ENCODE measurements at places on chromosomes 16 and 17.

GRCh38 chr17:47789611-47790561, 31.7 kb downstream of the OSBPL7 start:
- peak; percentile 58 for DNase-seq

GRCh38 chr17:79800325-79801155, 3.7 kb upstream of the CBX8 start:
- peak; percentile 63 for DNase-seq

GRCh38 chr17:43741636-43742035, 17.0 kb downstream of the SOST start:
- no peak for DNase-seq

GRCh38 chr16:4574919-4575705, 19.0 kb downstream of the C16orf96 start:
- DNase-seq = no peak

DNA sequence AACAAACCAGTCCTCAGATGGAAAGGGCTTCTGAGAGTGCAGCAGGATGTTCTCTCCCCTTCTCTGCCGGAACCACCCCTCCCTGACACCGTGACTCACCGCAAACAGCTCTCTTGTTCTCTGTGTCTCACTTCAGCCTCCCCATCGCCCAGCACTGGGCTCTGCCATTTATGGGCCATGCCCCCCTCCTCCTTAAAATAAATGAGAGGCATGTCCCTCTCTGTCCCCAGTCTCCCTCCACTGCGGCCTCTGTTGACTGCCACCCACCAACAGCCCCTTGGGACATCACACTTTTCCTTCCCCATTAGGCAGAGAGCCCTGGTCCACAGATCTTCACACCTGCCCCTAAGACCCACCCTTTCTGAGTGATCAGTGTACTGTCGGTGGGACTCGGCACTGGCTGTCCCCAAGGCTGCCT, 6.3 kb downstream of the CCDC102A start:
- peak; percentile 68 for DNase-seq

- no peak for DNase-seq
Observed at GRCh38 chr17:73391331-73392265, 79.8 kb upstream of the CDC42EP4 start.

GRCh38 chr16:85029981-85030401, 2.4 kb downstream of the KIAA0513 start:
- no peak for DNase-seq

- no peak for DNase-seq
Observed at GRCh38 chr17:27912964-27913363, 19.8 kb upstream of the LYRM9 start.

DNA sequence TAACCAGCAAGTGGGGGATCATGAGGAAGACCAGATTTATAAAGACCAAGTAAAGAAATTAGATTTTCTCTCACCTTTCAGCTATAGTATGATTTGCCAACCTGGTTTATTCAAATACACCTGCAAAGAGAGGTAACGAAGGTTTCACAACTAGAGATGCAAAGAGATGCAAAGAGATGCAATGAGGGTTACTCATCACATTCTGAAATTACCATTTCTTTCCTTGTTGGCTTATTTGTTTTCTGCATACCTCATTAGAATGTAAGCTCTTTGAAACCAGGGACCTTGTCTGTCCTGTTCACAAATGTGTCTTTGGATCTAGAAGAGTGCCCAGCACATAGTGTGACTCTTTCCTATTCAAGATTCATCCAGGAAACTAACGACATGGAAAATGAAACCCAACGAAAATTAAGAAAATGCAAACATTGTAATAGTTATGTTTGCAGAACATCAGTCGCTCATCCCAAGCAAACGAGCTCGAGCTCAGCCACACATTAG, 9.0 kb upstream of the LONP2 start:
- DNase-seq = no peak

- no peak for DNase-seq
Observed at GRCh38 chr17:37547986-37548385, 58.3 kb downstream of the DUSP14 start.

DNA sequence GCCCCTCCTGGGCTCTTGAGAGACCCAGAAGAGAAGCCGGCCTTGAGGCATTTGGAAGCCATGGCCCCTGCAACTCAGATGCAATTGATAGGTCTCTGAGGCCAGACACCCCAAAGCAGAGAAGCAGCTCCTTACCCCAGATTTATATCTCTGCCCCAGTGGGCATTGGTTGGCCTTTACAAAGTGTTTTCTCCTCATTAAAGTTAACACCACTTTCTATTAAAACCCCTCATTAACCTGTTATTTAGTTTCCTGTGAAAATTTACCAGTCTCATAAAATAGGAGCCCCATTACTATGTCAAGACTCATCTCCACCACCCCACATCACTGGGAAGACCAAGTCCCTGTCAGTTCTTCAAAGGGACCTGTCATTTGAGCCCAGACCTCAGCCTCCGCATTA, at the start of gene KRT35:
Gene KRT35, minus strand, starts transcription at position 116 of the 400 bp plus-strand sequence. Its CDS starts 54 bp downstream, at position 62.
- no peak for DNase-seq

- no peak for DNase-seq
Observed at GRCh38 chr17:22337467-22337866, 645.1 kb downstream of the KCNJ18 start.

- DNase-seq = no peak
Observed at GRCh38 chr16:77328768-77329167, 106.1 kb downstream of the ADAMTS18 start.

DNA sequence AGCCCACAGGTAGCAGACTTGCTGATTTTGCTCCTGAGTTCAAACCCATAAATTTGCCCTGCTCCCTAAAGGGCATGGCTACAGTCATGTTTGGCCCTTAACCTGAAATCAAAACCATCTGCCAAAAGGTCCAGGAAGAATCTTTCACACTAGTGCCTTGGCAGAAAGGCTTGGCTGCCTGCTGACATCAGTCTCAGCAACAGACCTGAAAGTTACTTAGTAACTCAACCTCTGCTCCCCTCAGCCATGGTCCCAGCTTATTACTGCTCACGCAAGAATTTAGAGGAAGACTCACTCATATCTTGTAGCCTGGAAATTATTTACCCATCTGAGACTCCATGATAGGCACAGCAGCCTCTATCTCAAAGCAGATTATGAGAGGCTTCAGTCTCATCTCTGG, 98.0 kb upstream of the KIF2B start:
- no peak for DNase-seq

- no peak for DNase-seq
Observed at GRCh38 chr17:74888469-74888868, 5.0 kb downstream of the FADS6 start.

GRCh38 chr17:65914784-65915342, 277.1 kb downstream of the CEP112 start:
- DNase-seq = no peak

- no peak for DNase-seq
Observed at GRCh38 chr17:33225509-33225908, 67.6 kb downstream of the ASIC2 start.

GRCh38 chr16:84742641-84743092, 42.9 kb downstream of the USP10 start:
- no peak for DNase-seq

DNA sequence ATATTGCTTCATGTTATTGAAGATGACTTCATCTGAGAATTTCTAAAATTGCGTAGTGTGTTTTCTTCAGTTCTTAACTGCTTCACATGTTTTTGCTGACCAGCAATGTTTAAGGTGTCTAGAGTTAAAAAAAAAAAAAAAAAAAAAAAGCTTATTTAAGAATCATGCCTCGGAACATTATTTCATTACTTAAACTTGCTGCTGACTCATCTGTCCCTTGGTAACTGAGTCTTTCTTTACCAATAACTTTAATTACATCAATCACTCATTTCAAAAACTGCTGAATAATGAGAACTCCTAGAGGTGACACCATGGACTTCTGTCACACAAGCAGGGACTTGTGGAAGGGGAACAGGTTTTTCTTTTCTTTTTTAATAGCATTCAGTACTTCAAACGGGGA, 16.2 kb downstream of the IRX5 start:
- DNase-seq = no peak
